ENCODE measurements at places on chromosomes 3 and 15. TPM values are rescaled to one million over a fixed set of nuclear protein-coding genes. Genes with fewer than 3 reads are reported as not detected.

DNA sequence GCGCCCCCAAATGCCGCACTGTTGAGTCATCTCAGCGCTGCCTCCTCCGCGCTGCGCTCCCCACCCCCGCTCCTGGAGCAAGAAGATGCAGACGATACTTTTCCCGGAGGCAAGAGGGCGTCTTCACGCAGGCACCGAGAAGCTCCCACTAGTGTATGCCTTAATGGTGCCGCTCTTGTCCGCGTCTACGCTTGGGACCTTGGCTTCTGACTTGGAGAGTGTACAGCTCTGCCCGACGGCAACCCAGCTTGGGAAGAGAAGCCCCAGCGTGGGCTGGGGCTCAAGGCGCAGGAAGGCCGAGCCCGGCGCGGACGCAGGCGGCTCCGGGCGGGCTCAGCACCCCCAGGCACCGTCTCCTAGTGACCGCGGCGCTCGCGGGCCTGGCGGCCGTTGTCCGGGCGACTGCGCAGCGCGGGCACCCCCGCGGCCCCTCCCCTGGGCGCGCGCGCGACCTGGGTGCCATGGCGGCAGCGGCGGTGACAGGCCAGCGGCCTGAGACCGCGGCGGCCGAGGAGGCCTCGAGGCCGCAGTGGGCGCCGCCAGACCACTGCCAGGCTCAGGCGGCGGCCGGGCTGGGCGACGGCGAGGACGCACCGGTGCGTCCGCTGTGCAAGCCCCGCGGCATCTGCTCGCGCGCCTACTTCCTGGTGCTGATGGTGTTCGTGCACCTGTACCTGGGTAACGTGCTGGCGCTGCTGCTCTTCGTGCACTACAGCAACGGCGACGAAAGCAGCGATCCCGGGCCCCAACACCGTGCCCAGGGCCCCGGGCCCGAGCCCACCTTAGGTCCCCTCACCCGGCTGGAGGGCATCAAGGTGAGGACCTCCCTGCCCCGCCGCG lies at the start of gene P4HTM:
Gene P4HTM (plus strand): TSS at position 446 of the 840 bp plus-strand sequence. CDS start 16 bp downstream, at position 462.
- H3K4me1 ChIP-seq = peaks cover 15% of the 10 kb centered on the region
- H3K27ac ChIP-seq = peak within 1 kb of the TSS; percentile 96
- DNase-seq = peak; percentile 88

GRCh38 chr3:52044869-52045619 lies 11.3 kb downstream of the DUSP7 start:
- no peak overlapping the region for H3K4me3 ChIP-seq
- H3K4me1 ChIP-seq = no peaks in the 10 kb centered on the region
- H3K27ac ChIP-seq = no peak overlapping the region

Gene CLASP2
- polyA plus RNA-seq = 56.2 TPM

DNA sequence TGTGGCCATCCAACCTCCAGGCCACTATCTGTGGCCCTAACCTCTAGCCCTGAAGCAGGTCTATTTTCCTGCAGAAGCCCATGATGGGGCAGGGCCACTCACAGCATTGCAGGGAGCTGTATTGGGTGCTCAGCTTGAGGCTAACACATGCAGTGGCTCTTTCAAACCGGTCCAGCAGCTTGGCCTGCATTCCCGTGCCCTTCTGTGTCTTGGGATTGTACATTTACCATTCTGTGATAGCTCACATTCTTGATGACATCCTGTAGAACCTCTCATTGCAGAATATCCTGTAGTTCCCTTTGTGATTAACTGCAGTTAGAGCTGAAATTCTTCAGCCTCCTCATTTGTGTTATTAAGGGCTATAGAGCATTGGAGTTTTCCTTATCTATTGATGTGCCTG lies 60.8 kb upstream of the ANKRD34C start:
- H3K4me3 ChIP-seq = no peak overlapping the region
- H3K36me3 ChIP-seq = no peaks in the 10 kb centered on the region
- H3K27me3 ChIP-seq = peaks cover 7% of the 10 kb centered on the region
- no peak overlapping the region for H3K27ac ChIP-seq

Gene ACKR4
- 4.4 TPM for polyA plus RNA-seq

DNA sequence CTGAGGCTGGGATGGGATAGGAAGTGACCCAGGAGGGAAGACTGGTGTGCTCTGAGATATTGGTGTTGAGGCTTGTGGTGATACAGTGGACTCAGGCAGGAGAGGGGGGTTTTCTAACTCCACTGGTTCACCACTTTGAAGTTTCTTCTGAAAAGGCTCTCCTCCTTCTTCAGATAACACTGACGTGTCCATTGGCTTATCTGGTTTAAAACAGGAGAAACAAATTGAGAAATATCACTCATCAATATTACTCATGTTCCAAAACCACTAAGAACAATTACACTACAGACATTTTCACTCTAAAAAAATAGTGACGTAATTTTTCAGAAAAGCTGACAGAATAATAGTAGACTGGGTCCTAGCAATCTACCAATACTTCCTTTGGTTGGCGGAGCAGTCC lies 23.1 kb downstream of the TP53BP1 start:
- no peak overlapping the region for H3K4me3 ChIP-seq
- H3K4me1 ChIP-seq = no peaks in the 10 kb centered on the region
- no peak overlapping the region for H3K27ac ChIP-seq
- no peak for DNase-seq
- H3K36me3 ChIP-seq = peaks cover 45% of the 10 kb centered on the region

DNA sequence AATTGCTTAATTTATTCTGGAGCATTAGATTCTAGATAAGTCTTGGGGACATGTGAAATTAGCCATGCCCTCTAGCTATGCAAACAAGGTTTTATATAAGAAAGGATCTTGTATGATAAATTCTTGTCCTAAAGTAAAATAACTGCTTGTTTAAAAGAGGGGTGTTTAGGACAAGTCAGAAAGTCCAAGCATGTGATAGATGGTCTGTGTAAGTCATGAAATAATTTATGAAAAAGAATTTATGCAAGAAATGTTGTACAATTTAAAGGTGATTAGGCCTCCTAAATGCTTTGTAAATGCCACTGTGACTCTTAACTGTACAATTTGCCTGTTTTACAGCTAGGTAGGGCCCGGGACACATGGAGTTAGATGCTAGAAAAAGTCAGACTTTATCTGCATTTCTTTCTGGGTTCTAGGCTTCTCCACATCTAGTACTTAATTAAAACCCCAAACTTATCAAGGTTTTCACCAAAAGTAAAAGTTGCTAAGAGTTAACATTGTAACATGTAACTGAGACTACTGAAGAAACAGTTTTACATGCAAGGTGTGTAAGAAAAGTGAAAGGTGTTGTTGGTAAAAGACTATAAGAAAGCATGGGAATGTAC lies 13.2 kb downstream of the LINS1 start:
- DNase-seq = no peak
- H3K4me3 ChIP-seq = no peak overlapping the region
- no peaks in the 10 kb centered on the region for H3K4me1 ChIP-seq
- H3K36me3 ChIP-seq = peaks cover 3% of the 10 kb centered on the region
- H3K27me3 ChIP-seq = no peaks in the 10 kb centered on the region

GRCh38 chr3:35946121-35946853 lies 307.0 kb downstream of the ARPP21 start:
- no peak overlapping the region for H3K4me3 ChIP-seq
- peaks cover 25% of the 10 kb centered on the region for H3K4me1 ChIP-seq
- DNase-seq = no peak
- peak overlapping the region; percentile 65 for H3K27ac ChIP-seq

DNA sequence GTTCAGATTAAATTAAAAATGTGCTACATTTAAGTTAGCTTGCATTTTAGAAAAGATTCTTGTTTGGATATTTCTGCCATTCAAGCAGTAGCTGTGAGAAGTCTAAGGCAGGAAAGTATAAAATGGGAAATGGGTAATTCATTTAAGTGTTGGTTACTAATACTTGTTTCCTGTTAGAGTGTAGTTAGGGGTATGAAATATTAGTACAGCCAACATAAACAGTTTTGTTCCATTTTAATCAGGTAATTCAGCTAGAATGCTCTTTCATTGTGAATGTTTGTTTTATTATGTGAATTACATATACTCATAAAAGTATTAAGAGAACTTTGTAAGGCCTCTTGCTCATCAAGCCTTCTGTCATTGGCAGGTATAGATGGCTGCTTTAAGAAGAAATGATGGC lies 19.9 kb downstream of the TATDN2 start:
- DNase-seq = no peak
- H3K36me3 ChIP-seq = peaks cover 52% of the 10 kb centered on the region
- no peaks in the 10 kb centered on the region for H3K27me3 ChIP-seq
- no peak overlapping the region for H3K4me3 ChIP-seq
- peaks cover 3% of the 10 kb centered on the region for H3K4me1 ChIP-seq
- H3K27ac ChIP-seq = no peak overlapping the region

- peaks cover 6% of the 10 kb centered on the region for H3K4me1 ChIP-seq
- peaks cover 6% of the 10 kb centered on the region for H3K36me3 ChIP-seq
- H3K27me3 ChIP-seq = no peaks in the 10 kb centered on the region
- H3K27ac ChIP-seq = no peak overlapping the region
- H3K4me3 ChIP-seq = no peak overlapping the region
- no peak for DNase-seq
Observed at GRCh38 chr15:57704441-57704840, 2.1 kb upstream of the POLR2M start.

Gene ZNF662
- polyA plus RNA-seq = 23.4 TPM

DNA sequence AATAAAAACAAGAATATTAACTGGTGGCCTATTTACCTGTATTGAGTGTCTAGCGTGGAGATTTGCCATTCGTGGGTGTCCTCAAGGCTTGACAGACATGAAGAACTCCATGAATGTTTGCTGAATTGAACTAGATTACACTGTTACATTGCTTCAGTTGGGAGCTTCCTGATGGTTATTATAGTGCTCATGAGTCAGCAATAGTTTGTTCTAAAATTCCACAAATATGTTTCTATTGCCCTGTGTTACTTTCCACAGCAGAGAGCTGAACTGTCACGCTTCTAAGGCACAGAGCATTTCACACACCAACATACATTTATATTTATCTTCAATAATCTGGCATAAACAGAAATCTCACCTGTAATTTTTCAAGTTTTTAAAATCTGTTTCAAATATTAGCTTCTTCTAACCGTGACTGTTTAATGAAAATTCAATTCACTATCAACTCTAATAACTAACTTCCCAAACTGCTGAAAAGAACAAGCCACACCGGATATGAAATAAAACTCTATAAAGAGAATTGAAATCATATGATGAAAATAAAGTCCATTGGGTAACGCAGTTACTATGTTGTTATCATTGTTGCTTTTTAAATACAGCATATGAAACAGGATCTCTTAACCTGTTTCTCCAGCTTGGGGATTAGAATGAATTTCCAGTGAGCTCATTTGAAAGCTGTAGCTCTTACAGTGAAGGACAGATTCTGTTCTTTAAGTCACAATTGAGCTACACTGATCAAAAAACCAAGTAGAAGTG lies 61.2 kb upstream of the MCF2L2 start:
- no peaks in the 10 kb centered on the region for H3K27me3 ChIP-seq
- H3K4me1 ChIP-seq = peaks cover 8% of the 10 kb centered on the region
- H3K4me3 ChIP-seq = no peak overlapping the region

GRCh38 chr15:68330416-68330815 lies 52.9 kb downstream of the FEM1B start:
- no peak overlapping the region for H3K4me3 ChIP-seq
- H3K36me3 ChIP-seq = no peaks in the 10 kb centered on the region
- H3K4me1 ChIP-seq = no peaks in the 10 kb centered on the region
- H3K27ac ChIP-seq = no peak overlapping the region
- no peak for DNase-seq
- H3K27me3 ChIP-seq = peaks cover 14% of the 10 kb centered on the region

- no peaks in the 10 kb centered on the region for H3K4me1 ChIP-seq
- no peak overlapping the region for H3K4me3 ChIP-seq
- H3K27ac ChIP-seq = no peak overlapping the region
- no peaks in the 10 kb centered on the region for H3K36me3 ChIP-seq
- no peaks in the 10 kb centered on the region for H3K27me3 ChIP-seq
- DNase-seq = peak; percentile 19
Observed at GRCh38 chr3:117045143-117045542, 335.6 kb downstream of the TUSC7 start.

- no peaks in the 10 kb centered on the region for H3K4me1 ChIP-seq
- H3K27ac ChIP-seq = no peak overlapping the region
- H3K4me3 ChIP-seq = no peak overlapping the region
Observed at GRCh38 chr3:76349715-76350480, 564.5 kb upstream of the ZNF717 start.

Gene PCLAF
- 33.3 TPM for polyA plus RNA-seq

DNA sequence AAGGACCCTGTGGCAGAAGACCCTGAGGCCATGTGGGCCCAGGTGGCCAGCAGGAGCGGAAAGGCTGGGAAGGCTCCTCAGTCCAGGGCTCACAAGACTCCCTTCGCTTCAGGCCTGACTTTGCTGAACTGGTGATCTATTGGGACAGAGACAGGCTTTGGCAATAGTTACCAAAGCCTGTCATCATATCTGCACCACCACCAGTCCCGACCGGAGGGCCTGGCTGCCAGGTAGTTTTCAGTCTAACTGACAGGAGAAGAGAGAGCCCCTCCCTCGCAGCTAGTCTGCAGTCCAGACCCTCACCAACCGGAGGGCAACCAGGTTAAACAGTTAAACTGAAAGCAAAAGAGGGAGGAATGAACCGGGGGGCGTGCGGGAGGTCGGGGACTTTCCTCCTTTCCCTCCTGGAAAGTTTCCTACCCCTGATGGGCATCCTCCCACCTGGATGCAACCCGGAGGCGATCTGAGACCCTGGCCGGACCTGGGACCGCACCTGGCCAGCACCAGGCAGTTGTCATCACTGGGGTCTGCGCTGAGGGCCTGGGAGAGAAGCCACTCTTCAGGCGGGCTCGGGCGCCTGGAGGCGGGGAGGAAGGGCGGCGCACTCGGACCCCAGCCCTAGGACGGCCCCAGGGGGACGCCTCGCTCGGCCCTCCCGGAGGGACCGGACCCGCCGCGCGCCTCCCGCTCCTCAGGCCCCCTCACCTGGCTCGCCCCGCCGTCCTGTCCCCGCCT lies 435 bp downstream of the RAB27A start:
- peaks cover 5% of the 10 kb centered on the region for H3K4me1 ChIP-seq
- DNase-seq = peak; percentile 65
- peak overlapping the region; percentile 39 for H3K27ac ChIP-seq

DNA sequence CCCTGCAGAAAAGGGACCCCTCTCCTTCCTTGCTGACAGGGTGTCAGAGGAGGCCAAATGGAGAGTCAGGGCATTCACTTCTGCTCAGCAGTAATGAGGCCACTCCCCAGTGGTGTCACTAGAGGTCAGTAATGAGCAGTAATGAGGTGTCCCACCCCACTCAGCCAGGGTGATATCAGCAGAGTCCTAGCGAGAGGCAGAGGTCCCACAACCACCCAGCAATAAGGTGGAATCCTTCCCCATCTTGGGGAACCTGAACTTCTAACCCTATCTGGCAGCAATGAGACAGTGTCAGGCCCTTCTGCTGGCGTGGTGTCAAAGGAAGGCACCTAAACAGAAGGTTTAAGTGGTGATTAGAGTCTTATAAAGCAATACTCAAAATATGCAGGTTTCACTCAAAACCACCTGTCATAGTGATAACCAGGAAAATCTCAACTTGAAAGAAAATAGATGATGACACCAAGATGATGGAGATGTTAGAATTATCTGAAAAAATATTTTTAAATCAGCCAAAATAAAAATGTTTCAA lies 12.9 kb downstream of the OCA2 start:
- peaks cover 20% of the 10 kb centered on the region for H3K4me1 ChIP-seq
- no peaks in the 10 kb centered on the region for H3K27me3 ChIP-seq
- DNase-seq = peak; percentile 63
- no peaks in the 10 kb centered on the region for H3K36me3 ChIP-seq
- H3K27ac ChIP-seq = peak overlapping the region; percentile 29
